ENCODE measurements at places on chromosomes 7 and 10.

GRCh38 chr7:111492234-111492633 lies 70.1 kb downstream of the IMMP2L start:
- no peak for DNase-seq

DNA sequence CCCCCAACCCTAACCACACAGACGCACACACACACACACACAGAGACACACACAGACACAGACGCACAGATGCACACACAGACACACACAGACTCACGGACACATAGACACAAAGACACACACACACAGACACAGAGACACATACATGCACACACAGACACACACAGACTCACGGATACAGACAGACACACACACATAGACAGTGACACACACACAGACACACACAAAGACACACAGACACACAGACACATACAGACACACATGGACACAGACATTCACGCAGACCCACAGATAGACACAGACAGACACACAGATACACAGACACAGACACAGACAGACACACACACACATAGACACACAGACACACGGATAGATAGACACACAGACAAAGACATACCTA lies 2.1 kb downstream of the CALML5 start:
- no peak for DNase-seq

GRCh38 chr10:78184851-78185692 lies 151.4 kb downstream of the RPS24 start:
- DNase-seq: no peak

- no peak for DNase-seq
Observed at GRCh38 chr7:96910486-96910885, 94.9 kb upstream of the DLX6 start.

DNA sequence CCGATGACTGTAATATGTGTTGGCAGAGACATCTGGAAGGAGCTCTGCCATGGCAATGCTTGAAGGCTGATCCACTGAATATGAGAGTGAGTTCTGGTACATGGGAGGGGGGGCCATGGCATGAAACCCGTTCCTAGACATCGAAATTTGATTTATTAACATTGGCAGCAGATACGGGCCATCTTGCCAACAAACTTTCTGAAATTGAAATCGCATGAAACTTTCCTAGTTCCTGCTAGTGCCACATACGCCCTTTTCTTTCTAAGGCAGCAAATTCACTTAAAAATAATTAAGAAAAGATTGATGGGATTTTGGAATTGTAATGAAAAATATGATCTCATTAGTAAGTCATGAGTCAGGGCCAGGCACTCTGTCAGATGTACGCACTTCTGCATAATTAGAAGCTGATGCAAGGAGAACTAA lies 91.8 kb upstream of the KMT2C start:
- DNase-seq: no peak

Measured in testis (tissue), 5 donors.